ENCODE measurements at places on chromosomes 7 and 10.

GRCh38 chr7:13538669-13539068 is 450.8 kb downstream of the ETV1 start:
- DNase-seq: no peak

DNA sequence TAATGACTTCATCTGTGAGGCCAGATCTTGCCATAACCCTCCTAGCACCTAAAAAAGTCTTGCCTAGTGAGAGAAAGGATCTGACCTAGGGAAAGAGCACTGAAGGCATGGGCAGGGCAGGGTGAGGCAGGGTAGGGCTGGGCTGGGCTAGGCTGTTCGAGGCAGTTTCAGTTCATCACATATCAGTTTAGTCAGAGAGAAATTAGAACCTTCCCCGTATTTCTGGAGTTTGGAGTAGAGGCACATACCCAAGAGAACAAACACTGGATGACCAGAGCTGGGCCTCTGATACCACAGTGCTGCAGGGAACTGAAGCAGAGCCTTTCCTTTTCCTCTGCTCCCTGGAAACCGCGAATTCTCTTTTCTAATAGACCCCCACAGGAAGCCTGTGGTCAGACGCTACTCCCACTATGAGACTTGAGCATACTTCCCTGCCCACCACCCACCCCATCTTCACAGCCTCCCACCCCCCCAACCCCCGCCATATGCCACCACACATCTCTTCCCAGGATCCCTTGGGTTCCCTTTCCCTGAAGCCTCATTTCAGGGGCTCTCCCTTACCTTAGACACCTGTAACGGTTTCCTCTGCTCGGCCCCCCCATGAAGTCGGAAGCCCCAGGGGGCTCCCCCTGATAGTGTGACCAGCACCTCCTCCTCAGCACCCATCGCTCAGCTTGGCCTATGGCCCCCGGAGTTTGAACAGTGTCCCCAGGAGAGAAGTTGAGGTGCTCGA is 406 bp downstream of the SYNPO2L start:
- DNase-seq: no peak

- DNase-seq: no peak
These were observed 1.4 kb upstream of the COBL start for GRCh38 chr7:51318001-51318400.

DNA sequence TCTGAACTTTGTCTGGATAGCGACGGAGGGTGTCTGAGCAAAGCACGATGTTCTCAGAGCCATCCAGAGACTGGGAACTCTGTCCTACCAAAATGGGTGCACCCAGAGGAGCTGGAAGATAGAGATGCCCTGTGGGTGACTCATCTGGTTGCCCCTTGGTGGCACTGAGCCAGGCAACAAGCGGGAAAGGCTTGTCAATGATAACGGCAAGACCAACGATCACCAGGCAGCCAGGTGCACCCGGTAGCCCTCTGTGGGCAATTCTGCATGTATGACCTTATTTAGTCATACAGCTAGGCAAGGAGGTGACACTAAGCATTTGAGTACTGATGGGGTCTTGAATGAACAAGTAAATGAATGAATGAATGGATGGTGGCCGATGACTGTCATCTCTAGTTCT is 2.8 kb upstream of the ELN start:
- DNase-seq: no peak

GRCh38 chr10:84811113-84811512 is 482.7 kb downstream of the CCSER2 start:
- DNase-seq: no peak

DNA sequence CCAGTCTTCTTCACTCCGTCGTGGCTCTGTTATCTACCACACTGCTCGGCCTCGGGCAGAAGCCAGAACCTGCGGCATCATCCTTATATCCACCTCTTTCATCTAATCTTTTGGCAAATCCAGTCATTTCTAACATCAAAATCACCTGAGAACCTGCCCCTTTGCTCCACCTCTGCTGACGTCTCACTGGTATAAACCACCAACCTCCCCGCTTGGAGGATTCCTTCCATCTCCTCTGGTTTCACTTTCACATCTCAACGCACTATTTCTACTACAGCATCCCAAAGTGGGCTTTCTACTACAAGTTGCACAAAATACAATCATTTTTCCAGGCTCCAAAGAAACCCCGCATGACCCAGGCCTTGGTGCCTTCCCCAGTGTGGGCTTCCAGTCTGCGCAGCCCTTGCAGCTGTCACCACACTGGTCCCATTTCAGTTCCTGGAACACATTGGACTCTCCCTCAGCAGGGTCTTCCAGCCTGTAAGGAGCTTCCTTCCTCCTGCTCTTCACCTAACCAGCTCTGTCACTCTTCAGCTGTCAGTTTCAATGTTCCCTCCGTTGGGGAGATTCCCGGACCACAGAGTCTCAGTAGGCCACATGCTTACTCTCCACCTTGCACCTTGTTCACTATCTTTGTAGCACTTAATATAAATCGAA is 85.0 kb downstream of the PRKCQ start:
- DNase-seq: no peak

DNA sequence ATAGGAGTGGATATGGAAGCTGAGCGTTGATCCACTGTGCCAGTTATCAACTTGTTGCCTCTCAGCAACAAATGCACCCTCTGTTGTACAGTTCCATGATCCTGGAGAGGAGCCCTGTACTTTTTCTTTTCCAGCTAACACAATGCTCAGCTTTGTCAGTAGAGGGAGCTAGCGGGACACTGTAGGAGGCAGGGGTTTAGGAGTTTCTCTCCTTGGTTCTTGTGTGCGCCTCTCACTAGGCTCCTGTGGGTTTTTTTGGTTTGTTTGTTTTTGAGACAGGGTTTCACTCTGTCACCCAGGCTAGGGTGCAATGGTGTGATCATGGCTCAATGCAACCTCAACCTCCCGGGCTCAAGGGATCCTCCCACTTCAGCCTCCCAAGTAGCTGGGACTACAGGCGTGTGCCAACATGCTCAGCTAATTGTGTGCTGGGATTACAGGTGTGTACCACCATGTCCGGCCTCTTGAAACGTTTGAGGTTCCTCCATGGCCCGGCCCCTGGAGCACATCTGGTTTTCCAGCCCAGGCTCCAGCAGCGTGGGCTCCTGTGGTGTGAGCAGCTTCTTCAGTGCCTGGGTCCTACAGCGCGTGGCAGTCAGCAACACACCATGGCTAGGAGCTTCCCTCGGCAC is 12.0 kb upstream of the MARVELD1 start:
- no peak for DNase-seq
